ENCODE measurements at places on chromosomes 5 and 9.

DNA sequence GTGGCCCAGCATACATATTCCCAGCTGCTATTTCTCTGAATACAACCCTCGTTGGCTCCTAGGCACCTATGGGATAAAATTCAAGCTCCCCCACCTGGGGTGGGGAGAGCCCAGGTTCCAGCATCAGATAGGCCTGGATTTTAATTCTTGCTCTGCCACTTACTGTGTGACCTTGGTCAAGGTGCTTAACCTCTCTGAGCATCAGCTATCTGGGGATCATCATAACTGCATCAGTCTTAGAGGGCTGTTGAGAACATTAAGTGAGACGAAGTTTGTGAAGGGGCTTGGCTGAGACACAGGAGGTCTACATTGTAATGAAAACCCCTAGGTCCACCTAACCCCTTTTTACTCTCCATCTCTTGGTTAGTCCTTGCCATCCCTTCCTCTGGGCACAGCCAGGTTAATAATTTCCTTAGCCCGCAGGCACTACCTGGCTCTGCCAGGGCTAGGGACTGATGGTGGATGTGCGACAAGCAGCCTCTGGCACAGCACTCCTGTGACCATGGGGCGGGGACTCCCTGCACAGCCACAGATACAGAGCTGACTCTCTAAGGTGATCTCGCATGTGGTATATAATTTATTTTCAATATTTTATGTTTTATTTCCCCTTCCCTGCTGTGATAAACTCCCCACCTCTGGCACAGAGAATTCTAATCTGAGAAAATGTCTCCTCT, 68.7 kb downstream of the CRB2 start:
- DNase-seq = no peak

DNA sequence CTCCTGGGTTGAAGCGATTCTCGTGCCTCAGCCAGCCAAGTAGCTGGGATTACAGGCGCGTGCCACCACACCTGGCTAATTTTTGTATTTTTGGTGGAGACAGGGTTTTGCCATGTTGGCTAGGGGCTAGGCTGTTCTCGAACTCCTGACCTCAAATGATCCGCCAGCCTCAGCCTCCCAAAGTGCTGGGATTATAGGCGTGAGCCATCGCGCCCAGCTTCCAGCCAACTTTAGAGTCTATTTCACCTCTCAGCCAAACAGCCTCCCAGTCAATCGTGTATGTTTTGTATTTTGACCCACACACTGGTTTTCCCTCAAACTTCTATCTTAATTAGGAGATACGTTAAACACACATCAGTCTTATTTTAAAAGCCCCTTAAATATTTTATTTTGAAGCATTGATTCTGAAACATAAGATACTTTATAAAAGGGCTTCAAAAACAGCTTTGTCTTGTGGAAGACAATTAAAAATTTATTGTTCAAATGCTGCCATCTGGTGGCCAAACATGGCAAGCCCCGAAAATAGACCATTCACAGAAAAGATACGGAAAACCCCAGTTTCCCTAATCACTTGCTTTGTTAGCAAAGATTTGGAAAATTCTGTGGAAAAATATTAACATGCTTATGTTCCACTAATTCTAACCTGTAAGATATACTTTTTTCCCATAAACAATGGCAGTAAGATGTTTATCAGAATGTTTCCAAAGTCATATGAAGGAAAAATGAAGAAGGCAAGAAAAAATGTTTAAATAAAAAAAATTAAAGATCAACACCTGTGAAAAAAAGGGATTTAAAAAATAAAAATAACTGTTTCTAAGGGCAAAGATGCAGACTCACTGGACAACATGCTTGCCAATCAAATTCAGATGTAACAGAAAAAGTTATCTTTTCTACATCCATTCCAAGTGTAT, 33.1 kb downstream of the APTX start:
- DNase-seq = peak; percentile 54

DNA sequence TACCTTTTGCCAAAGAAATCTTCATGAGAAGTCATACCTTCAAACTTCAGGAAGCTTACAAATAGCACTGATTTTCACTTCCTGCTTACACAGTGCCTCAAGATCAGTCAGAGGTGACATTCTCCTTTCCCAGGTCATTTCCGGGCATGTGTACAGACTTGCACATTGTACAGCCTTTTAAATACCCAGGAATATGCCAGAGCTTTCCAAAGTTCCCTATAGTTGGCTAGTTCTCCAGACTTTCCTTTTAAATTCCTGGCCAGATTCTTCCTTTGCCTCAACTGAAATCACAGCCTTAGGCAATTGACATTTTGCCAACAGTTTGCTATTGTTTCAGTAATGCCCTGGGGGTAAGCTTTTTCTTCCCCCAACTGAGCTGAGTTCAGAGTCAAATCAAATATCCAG, 47.2 kb downstream of the RFX3 start:
- no peak for DNase-seq

- DNase-seq = peak; percentile 5
Observed at GRCh38 chr5:92838253-92838652, 742.8 kb downstream of the NR2F1-AS1 start.

DNA sequence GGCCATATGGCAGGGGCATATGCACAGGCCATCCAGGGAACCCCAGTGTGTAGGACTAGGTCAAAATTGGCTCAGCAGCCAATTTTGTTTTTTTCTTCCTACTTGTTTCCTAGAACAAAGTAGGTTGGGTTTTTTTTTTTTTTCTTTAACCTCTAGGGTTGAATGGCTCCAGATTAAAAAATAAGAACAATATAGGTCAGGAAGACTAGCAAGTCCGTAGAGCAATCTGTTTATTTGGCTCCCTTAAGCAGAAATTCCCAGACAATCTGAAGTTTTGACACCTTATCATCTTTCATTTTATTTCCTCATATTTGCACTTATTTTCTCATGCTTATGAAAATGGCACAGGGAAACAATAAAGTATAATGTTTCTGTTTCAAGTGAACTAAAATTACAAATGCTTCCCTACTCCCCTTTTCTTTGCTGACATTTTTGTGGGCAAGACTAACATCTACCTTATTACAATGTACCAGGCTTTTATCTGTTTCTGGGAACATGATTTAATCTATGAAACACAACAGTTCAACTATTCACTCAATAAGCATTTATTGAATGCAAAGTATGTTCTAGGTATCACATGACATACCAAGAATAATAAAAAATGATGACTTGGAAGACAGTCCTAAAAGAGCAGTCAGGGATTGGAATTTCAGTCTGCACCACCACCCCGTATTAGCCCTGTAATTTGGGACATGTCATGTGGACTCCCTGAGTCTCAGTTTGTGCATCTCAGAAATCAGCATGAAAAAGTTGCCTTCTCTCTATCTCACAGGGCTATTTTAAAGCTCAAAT, 30.5 kb downstream of the TLR4 start:
- no peak for DNase-seq

GRCh38 chr9:17134396-17135294, at the start of gene CNTLN:
Gene CNTLN, plus strand, starts transcription at chr9:17135040. Its CDS starts 26 bp downstream, at chr9:17135066.
- DNase-seq = peak; percentile 52

DNA sequence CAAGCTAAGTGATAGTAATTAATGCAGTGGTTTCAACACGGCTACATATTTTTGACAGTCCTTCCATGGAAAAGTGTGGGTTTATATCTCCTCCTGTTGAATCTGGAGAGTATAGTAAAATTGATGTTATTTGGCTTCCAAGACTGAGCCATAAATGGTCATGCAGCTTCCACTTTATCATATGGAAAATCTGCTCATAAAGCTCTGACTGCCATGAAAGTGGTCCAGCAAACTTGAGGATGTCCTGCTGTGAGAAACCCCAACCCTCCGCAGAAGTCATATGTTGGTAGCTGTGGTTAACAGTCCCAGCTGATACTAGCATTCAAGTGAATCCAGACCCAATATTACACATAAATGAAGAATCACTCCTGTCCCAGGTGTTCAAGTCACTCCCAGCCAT, 378.3 kb downstream of the KCTD16 start:
- no peak for DNase-seq

GRCh38 chr9:136740971-136741882, 1.5 kb downstream of the LCN10 start:
- DNase-seq = peak; percentile 75

DNA sequence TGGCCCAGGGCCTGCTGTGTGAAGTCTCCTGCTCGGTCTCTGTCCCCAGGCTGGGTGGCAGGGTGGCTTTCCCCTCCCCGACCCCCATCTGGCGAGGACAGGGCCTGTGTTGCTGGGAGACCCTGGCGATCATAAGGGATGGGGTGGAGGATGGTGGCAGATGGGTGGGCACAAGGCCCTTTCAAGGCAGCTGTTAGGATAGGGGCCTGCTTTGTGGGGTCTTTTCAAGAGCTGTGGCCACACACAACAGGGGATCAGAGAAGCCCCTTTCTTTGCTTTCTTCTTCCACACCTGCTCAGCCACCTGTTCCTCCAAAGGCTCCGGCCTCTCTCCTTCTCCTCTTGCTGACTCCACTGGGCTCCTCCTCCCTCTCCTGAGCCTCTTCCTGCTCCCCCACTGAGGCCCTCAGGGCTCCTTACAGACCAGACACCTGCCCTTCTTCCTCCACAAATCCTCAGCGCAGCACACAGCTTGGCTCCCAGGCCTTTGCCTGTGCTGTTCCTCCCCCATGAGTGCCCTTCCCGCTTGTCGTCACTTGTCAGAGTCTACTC, 15.0 kb upstream of the NEURL1B start:
- DNase-seq = no peak

DNA sequence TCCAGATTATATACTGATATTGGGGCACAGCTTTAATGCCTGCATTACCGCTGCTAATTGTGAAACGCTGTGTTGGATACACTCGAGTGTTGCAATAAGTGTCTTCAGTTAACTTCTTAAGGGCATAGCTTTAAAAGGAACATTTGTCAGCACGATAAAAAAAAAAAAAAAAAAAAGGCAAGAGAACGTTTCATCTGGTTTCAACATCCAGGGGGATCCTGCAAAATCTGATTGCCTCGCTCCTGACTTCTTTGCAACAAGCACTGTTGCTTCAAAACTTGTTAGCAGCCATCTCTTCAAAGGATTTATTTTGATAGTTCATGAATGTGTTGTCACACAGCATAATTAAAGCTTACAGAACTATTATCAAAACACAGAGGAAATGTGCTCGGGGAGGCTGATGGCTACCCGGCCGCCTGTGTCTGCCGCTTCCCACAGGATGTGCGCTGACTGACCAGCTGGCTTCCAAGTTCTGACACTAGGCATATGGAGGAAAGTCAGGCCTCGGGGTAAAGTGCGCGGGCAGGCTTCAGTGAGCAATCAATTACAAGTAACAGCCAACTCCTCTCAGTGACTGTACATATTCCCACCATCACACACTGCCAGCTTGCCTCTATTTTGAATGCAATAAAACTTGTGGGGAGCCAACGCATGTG, 77.7 kb downstream of the EBF1 start:
- no peak for DNase-seq

DNA sequence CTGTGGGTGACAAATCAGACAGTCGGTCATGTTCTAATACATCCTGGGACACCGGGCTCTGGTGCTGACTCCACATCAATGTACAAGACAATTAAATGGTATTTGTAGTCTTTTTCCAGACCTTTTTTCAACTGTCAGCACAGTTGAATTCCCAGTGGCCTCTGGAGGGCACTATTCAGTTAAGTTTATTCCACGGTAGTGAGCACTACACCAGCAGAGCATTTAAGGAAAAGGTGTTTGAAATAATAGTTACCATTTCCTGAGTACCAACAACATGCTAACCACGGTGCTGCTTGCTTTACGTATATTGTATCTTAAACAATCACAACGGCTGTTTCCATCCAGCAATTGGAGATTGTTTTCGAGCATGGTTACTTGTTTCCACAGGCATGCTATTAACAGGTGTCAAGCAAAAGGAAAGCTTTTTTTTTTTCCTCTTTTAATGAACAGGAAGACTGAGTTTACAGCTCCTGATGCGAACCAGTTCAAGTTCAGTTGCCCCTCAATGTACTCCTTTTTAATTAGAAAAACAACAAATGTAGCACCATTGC, 186.7 kb downstream of the PDZD2 start:
- peak; percentile 45 for DNase-seq

GRCh38 chr5:178357121-178357521, 124.5 kb upstream of the PHYKPL start:
- DNase-seq = no peak

DNA sequence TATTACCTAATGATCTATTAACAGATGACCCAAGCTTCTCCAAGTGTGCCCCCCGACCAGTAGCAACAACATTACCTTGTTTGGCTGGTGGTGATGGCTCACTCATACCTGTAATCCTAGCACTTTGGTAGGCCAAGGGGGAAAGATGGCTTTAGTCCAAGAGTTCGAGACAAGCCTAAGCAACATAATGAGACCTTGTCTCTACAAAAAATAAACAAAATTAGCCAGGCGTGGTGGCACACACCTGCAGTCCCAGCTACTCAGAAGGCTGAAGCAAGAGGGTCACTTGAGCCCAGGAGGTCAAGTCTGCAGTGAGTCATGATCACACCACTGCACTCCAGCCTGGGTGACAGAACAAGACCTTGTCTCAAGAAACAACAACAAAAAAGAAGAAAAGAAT, 62.9 kb downstream of the GCNT1 start:
- no peak for DNase-seq

DNA sequence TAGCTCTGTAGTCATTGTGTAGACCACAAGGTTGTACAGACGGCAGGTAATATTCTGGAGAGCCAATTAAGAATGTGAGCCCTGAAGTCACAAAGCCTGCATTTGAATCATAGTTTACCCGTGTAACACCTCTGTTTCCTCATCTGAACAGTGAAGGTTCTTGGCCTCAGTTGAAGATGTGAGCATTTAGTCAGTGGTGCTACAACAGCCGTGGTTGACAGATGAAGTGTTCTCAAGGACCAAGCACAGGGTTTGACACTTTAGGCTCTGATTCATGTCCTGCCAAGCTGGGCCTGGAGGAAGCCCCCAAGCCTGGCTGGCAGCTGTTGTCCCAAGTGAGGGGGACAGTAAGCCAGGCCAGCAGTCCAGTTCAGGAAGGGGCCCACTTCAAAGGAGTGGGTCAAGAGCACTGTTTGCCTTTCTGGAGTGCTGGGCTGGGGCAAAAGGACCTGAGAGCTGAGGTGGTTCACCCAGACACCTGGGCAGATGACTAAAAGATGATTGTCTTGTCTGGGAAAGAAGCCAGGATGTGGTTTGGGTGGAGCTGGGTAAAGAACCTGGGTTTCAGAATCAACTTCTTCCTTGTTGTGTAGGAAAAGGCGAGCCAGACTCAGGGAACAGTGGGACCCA, 20.7 kb downstream of the FAXDC2 start:
- no peak for DNase-seq

GRCh38 chr9:117722108-117722761, 18.0 kb downstream of the TLR4 start:
- DNase-seq = no peak

- peak; percentile 67 for DNase-seq
Observed at GRCh38 chr5:151740336-151740942, 18.0 kb downstream of the ATOX1 start.

DNA sequence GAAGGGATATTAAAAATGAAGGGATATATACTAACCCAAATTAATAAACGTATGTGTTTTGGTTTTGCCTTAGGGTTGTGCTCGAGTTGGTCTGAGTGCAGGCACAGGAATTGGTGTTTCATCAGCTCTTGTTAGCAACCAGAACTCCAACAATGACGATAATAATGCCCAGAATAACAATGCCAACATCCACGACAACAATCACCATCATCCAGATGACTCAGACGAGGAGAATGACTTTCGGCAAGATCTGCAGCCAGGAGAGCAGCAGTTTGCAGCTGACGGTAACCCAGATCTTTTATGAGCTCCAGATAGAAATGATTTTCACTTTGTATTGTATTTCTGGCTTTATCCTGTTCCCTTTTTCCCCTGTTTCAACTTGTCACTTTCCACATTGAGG, 33.2 kb downstream of the FBXO38 start:
- DNase-seq = no peak
